Epithelial cell of alveolus of lung (primary cell): ENCODE measurements at places on chromosomes 12 and 14. TPM values are rescaled to one million over a fixed set of nuclear protein-coding genes. Genes with fewer than 3 reads are reported as not detected.

SLCO1B1 gene
- total RNA-seq = not detected in 2 replicates

SLC39A2 gene
- 0.32 TPM in 1 of 2 replicates, not detected in the other for total RNA-seq

TAS2R30 gene
- total RNA-seq = 0.78 and 1.7 TPM in 2 replicates

RHEBL1 gene
- total RNA-seq = 0.78 TPM in 1 of 2 replicates, not detected in the other

ZFYVE26 gene
- total RNA-seq = 8.1 and 9.5 TPM in 2 replicates
